ENCODE measurements at places on chromosomes 4 and X.
A peak's percentile ranks its signal among the peaks of the same experiment; 100 is the strongest.

GRCh38 chr4:80196922-80197573 lies at the start of gene PRDM8:
PRDM8 (plus strand) TSS chr4:80197503; CDS start chr4:80200081, 2,578 bp downstream.
- H3K36me3 ChIP-seq, result no peaks in the 10 kb centered on the region
- peaks cover 12% of the 10 kb centered on the region for H3K4me1 ChIP-seq
- peak within 1 kb of the TSS; percentile 35 for H3K4me3 ChIP-seq
- H3K27me3 ChIP-seq, result no peaks in the 10 kb centered on the region

DNA sequence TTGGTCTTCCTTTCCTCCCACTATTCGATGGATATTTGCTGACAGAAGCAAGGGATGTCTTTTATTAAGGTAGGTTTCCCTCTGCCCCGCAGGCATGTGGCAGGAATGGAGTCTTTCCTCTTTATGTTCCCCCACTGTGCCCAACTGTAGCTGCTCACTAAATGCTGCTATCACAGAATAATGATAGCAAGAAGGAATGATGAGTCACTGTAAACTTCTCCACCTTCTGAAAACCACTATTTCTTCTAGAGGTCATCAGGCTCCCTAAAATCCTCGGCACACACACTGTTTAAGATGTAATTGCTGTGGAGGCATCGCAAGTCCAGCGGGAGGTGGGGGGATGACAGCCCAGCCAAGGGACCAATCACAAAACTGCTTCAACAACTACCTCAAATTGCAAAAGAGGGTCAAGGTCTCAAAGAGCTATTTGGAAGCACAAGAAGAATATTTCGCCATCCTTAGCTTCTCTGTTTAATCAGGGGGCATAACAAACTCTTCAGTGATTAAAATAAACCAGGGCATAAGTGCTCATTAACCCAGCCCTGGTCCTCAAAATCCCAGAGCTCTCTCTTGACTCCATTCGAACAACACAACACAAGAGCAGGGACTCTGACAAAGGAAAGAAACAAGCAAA lies 13.9 kb downstream of the QDPR start:
- H3K27ac ChIP-seq, result no peak overlapping the region
- no peaks in the 10 kb centered on the region for H3K27me3 ChIP-seq
- H3K4me3 ChIP-seq, result no peak overlapping the region
- no peak for DNase-seq

DNA sequence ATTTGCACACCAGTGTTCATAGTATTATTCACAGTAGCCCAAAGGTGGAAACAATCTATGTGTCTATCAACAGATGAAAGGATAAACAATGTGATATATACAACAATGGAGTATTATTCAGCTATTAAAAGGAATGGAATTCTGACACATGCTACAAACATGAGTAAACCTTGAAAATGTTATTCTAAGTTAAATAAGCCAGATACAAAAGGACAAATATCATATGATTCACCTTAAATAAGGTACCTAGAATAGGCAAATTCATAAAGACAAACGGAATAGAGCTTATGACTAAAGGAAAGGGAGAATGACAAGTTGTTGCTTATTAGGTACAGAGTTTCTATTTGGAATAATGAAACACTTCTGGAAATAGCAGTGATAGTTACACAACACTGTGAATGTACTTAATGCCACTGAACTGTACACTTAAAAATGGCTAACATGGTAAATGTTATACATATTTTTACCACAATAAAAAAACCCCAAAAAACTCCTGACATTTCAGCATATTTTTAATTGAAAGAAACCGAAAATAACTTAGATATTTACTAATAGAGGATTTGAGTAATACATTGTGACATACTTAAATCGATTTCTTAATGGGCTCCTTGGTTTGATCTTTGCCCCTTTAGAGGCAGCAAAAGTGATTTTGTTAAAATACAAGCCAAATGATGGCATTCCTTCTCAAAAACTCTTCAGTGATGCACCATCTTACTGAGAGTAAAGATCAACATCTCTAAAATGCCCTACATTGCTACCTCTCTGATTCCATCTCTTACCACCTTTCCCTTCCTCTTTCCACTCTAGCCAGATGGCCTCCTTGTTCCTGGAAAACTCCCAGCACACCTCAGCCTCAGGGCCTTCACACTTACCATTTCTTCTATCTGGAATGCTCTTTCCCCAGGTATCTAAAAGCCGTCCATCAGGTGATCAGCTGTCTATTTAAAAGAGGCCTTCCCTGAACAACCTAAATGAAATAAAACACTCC lies 8.6 kb upstream of the CYP2U1 start:
- H3K4me1 ChIP-seq, result no peaks in the 10 kb centered on the region
- no peaks in the 10 kb centered on the region for H3K36me3 ChIP-seq

DNA sequence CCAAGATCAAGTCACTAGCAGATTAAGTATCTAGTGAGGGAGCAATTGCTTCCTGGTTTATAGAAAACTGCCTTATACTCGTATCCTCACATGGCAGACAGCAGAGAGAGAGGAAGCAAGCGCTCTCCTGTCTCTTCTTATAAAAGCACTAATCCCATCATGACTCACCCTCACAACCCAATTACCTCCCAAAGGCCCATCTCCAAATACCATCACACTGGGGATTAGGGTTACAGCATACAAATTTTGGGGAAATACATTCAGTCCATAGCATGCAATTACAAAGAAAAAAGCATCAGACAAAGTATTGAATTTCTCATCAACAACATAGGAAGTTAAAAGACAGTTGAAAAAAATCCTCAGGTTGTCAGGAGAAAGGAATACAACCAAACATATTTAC lies 292.6 kb downstream of the IQCM start:
- no peak for DNase-seq
- no peaks in the 10 kb centered on the region for H3K36me3 ChIP-seq
- no peaks in the 10 kb centered on the region for H3K27me3 ChIP-seq
- H3K4me1 ChIP-seq, result no peaks in the 10 kb centered on the region
- no peak overlapping the region for H3K27ac ChIP-seq

- H3K36me3 ChIP-seq, result no peaks in the 10 kb centered on the region
- peaks cover 18% of the 10 kb centered on the region for H3K4me1 ChIP-seq
- H3K4me3 ChIP-seq, result no peak overlapping the region
Measured at GRCh38 chr4:184292877-184293276, 75.2 kb upstream of the ENPP6 start.

- no peaks in the 10 kb centered on the region for H3K4me1 ChIP-seq
- H3K27me3 ChIP-seq, result peaks cover 3% of the 10 kb centered on the region
- H3K27ac ChIP-seq, result no peak overlapping the region
- H3K36me3 ChIP-seq, result no peaks in the 10 kb centered on the region
- H3K4me3 ChIP-seq, result no peak overlapping the region
Measured at GRCh38 chr4:154455111-154455510, 36.5 kb downstream of the DCHS2 start.

- no peaks in the 10 kb centered on the region for H3K36me3 ChIP-seq
- no peaks in the 10 kb centered on the region for H3K27me3 ChIP-seq
- no peak for DNase-seq
- H3K4me3 ChIP-seq, result no peak overlapping the region
Measured at GRCh38 chrX:70675284-70675683, 230.6 kb downstream of the DLG3 start.

- H3K4me3 ChIP-seq, result no peak overlapping the region
- H3K36me3 ChIP-seq, result no peaks in the 10 kb centered on the region
- DNase-seq, result no peak
- no peaks in the 10 kb centered on the region for H3K27me3 ChIP-seq
Measured at GRCh38 chr4:87038837-87039615, 104.2 kb downstream of the AFF1 start.

DNA sequence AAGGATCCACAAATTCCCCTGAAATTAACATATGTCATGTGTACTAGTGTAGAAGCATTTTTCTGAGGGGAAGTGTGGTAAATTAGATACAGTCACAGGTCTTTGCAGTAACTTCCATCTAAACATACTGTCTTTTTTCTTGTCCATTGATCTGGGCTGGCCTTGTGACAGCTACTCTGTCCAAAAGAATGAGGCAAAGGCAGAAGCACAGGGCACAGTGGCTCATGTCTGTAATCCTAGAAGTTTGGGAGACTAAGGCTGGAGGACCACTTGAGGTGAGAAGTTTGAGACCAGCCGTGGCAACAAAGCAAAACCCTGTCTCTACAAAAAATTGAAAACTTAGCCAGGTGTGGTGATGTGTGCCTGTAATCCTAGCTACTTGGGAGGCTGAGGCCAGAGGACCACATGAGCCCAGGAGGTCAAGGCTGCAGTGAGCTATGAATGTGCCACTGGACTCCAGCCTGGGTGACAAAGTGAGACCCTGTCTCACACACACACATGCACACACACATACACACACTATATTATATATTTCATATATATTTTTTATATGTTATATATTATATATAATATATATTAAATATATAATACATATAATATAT lies 47.6 kb downstream of the HAND2 start:
- H3K4me1 ChIP-seq, result no peaks in the 10 kb centered on the region
- H3K27me3 ChIP-seq, result no peaks in the 10 kb centered on the region
- DNase-seq, result no peak
- no peak overlapping the region for H3K4me3 ChIP-seq
- no peaks in the 10 kb centered on the region for H3K36me3 ChIP-seq

- H3K27ac ChIP-seq, result no peak overlapping the region
- no peaks in the 10 kb centered on the region for H3K27me3 ChIP-seq
- H3K4me1 ChIP-seq, result no peaks in the 10 kb centered on the region
- peak; percentile 24 for DNase-seq
- no peak overlapping the region for H3K4me3 ChIP-seq
Measured at GRCh38 chrX:129984111-129984958, 1.9 kb downstream of the BCORL1 start.

GRCh38 chr4:52939325-52939724 lies 77.2 kb downstream of the RASL11B start:
- H3K4me1 ChIP-seq, result no peaks in the 10 kb centered on the region
- no peak overlapping the region for H3K4me3 ChIP-seq
- H3K27me3 ChIP-seq, result no peaks in the 10 kb centered on the region

GRCh38 chrX:153816831-153817690 lies 13.3 kb downstream of the PDZD4 start:
- no peaks in the 10 kb centered on the region for H3K36me3 ChIP-seq
- H3K4me1 ChIP-seq, result peaks cover 44% of the 10 kb centered on the region
- H3K4me3 ChIP-seq, result no peak overlapping the region
- H3K27ac ChIP-seq, result no peak overlapping the region

DNA sequence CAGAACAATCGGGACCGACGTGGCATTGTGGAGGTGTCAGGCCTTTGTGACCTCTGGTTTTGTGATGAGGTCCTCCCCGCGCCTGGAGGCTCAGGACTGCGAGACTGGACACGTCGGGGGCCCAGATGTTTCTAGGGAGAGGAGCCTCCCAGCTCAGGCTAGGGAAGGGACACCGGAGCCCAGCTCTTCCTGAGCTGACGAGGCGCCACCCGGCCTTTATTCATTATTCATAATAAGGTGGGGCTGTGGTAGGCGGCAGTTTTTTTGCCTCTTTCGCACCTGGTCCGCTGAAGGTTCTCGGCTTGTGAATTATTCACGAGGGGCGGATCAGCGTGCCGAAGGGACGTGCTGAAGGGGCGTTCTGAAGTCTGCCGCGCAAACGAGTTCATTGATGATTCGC lies 2.3 kb upstream of the UBA1 start:
- H3K36me3 ChIP-seq, result no peaks in the 10 kb centered on the region
- peaks cover 30% of the 10 kb centered on the region for H3K4me1 ChIP-seq
- peak overlapping the region; percentile 76 for H3K4me3 ChIP-seq
- H3K27ac ChIP-seq, result peak overlapping the region; percentile 72
- no peaks in the 10 kb centered on the region for H3K27me3 ChIP-seq

- H3K4me1 ChIP-seq, result no peaks in the 10 kb centered on the region
- H3K36me3 ChIP-seq, result no peaks in the 10 kb centered on the region
- DNase-seq, result no peak
- H3K27me3 ChIP-seq, result no peaks in the 10 kb centered on the region
- no peak overlapping the region for H3K27ac ChIP-seq
- no peak overlapping the region for H3K4me3 ChIP-seq
Measured at GRCh38 chrX:11968991-11969390, 169.3 kb upstream of the FRMPD4 start.

DNA sequence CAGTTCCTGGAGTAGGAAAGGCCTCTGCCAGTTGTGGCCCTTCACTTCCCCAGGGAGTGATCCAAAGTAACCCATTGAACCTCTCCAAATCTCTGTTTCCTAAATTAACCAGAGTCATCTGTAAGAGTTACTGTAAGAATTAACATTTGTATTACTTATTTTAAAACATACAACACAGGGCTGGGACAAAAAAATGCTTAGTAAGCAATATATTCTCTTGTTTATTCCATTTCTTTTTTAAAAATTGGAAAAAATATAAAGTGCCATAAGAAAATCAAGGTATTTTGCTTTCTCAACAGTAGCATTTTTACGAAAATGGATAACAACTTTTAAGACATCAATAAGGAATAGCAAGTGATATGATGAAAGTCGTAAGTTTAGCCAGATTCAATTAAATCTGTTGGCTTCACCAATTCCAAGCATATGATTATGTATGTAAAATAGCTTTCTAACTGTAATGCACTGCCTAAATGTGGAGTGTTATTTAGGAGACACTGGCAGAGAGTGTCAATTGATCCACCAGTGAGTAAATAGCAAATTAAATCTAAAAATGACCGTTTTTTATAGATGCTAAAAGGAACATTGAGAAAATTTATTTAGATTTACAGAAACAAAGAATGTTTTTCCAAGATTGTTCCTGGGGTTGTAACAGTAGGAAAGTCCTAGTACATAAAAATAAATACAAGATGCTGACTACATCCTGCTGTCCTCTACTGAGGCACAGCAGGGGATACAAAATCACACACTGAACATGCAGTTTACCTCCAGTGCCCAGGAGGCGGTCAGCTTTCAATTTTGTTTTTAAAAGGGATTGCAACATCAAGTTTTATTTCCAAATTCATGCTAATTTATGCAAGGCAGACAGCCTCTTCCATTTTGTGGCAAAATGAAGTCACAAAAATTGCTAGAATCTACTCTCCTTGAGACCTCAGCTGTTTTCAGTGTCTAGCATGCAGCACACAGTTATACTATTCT lies 53.7 kb downstream of the GPM6A start:
- no peak overlapping the region for H3K4me3 ChIP-seq
- DNase-seq, result no peak
- H3K27me3 ChIP-seq, result no peaks in the 10 kb centered on the region
- H3K27ac ChIP-seq, result no peak overlapping the region
- no peaks in the 10 kb centered on the region for H3K4me1 ChIP-seq

GRCh38 chrX:118632862-118633261 lies 94.5 kb upstream of the IL13RA1 start:
- no peak overlapping the region for H3K4me3 ChIP-seq
- DNase-seq, result no peak
- H3K4me1 ChIP-seq, result no peaks in the 10 kb centered on the region
- H3K27me3 ChIP-seq, result no peaks in the 10 kb centered on the region

- no peak for DNase-seq
- no peaks in the 10 kb centered on the region for H3K4me1 ChIP-seq
- no peaks in the 10 kb centered on the region for H3K36me3 ChIP-seq
- no peak overlapping the region for H3K27ac ChIP-seq
- no peak overlapping the region for H3K4me3 ChIP-seq
Measured at GRCh38 chr4:100651499-100652175, 133.8 kb upstream of the EMCN start.
